T-helper 2 cell treated with Interferon-gamma antibody and Interleukin-4, amounts not matched to agents 5 μg/mL and 100 μg/mL, for 36 hours (primary cell): ENCODE measurements at places on chromosomes 1 and 21.
A peak's percentile ranks its signal among the peaks of the same experiment; 100 is the strongest.

GRCh38 chr1:99216956-99217355, 47.3 kb upstream of the PLPPR4 start:
- DNase-seq: no peak

DNA sequence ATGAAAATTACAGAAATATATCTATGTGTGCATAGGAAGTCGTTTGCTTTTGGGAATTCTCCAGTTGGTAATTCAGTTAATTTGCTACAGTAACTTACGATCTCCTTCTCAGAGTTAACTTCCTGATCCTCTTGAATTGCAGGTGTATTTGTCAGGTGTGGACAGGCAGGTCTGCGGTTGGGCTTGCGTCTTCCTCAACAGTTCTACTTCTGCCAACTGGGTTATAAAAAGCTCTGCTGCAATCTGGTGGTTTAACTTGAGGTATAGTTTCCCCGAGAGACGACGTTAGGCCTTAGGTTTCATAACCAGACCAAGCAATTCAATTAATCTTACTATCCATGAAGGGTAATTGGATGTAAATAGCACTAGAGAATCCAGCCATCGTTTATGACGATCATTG, 88.2 kb downstream of the GABPA start:
- DNase-seq: no peak

GRCh38 chr1:48688102-48688760, 88.5 kb downstream of the BEND5 start:
- no peak for DNase-seq

- DNase-seq: no peak
Observed at GRCh38 chr1:101884621-101885020, 112.1 kb downstream of the OLFM3 start.

GRCh38 chr1:228347181-228347580, 59.5 kb downstream of the TRIM11 start:
- no peak for DNase-seq

DNA sequence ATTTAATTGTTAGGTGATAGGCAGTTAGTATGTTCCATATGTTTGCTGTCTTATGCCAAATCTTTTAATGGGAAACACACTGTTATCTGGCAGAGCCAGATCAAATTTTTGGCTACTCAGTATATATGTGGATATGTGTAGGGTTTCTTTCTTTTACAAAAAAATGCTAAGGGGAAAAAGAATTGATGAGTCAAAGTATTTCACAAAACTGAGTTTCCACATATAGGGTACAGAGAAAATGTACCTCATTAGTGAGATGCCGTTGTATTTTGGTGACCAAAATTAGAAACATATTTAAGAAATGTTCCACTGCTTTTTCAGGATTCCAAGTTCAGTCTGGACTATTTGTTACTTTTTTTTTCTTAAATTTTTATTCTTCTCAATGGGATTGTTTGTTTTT, 201.2 kb upstream of the PTGFR start:
- DNase-seq: no peak

GRCh38 chr1:221634606-221635005, 107.3 kb downstream of the DUSP10 start:
- no peak for DNase-seq

DNA sequence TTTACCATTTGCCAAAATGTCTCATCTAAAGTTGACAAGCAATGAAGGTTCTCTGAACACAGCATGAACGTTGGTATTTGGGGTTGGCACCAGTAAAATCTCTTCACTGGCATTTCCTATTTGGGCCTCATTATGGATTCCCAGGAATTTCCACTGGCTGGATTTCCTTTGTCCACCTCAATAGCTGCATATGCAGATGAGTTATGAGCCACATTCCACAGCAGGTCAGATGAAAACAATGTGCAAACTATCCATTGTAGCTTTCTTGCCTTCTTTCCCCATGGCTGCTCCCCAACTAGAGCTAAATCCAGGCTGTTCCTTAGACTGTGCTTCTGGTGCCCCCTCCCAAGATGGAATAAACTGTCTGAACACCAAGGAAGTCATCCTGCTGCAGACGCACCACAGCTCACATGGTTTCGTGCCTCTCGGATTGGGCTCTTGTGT, 168.1 kb upstream of the FGGY start:
- no peak for DNase-seq

DNA sequence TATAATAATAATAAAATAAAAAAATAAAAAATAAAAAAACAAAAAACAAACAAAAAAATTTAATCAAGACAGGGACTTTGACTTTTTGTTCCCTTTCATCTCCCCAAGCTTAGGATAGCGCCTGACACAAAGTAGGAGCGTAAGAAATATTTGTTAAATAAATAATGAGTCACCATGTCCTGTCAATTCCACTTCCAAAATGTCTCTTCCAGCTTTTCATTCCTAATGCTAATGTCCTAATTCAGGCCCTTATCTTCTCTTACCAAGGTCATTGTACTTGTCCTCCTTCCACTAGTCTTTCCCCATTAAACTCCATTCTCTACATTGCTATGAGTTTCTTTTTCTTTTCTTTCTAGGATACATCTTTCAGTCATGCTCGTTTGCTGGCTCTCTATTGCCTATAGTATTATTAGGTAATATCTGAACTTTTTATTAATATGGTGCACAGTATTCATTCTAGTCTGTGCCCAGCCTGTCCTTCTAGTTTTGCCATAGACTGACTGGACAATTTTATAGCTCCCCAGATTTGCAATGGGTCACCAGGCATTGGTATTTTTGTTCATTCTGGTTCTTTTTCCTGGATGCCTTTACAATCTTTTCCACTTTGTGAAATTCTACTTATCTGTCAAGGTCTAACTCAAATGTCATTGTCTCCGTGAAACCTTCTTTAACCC, 11.4 kb downstream of the NEXN start:
- no peak for DNase-seq

DNA sequence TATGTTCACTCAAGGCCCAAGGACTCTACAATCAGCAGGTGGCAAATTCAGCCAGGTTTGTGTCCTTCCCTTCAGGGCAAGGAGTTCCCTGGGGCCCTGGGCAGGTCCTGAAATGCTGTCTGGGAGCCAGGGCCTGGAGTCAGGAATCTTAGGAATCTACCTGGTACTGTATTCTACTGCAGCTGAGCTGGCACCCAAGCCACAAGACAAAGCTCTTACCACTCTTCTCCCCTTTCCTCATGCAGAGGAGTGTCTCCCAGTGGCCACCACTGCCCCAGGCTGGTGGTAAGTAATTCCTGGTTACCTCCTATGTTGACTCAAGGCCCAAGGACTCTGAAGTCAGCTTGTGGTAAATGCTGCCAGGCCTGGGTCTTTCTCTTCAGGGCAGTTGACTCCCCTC, 153.4 kb downstream of the NRIP1 start:
- DNase-seq: no peak

DNA sequence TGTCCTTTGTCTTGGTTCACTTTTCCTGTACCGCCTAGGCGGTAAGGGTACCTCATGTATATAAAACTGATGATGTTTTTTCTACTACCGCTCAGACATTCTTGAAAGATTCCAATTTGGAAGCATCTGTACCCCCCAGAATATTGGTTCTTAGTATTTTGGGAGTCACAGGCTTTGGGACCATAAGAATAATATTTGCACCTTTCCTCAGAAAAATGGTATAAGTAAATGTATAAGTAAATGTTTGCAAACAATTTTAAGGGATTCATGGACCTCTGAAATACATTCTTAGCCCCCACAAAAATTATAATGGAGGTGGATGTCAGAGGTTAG, 677 bp downstream of the SRP9 start:
- DNase-seq: no peak

- peak; percentile 69 for DNase-seq
Observed at GRCh38 chr1:236142253-236143103, at the start of gene GPR137B. TSS of gene GPR137B (plus strand) at chr1:236142539. CDS start at chr1:236142623, 84 bp downstream.
